ENCODE measurements at places on chromosomes 12 and 14. TPM values are rescaled to one million over a fixed set of nuclear protein-coding genes. Genes with fewer than 3 reads are reported as not detected.

DNM1L gene
- 86.1 TPM for total RNA-seq

RTL1 gene
- not detected for total RNA-seq

FAM90A1 gene
- not detected for total RNA-seq

- no peak overlapping the region for H3K4me3 ChIP-seq
- DNase-seq: no peak
- H3K36me3 ChIP-seq: no peaks in the 10 kb centered on the region
- no peaks in the 10 kb centered on the region for H3K27me3 ChIP-seq
Observed at GRCh38 chr14:55297611-55298499, 26.6 kb downstream of the FBXO34 start.

SMCO2 gene
- total RNA-seq: not detected

NANOG gene
- 0.35 TPM for total RNA-seq

DNA sequence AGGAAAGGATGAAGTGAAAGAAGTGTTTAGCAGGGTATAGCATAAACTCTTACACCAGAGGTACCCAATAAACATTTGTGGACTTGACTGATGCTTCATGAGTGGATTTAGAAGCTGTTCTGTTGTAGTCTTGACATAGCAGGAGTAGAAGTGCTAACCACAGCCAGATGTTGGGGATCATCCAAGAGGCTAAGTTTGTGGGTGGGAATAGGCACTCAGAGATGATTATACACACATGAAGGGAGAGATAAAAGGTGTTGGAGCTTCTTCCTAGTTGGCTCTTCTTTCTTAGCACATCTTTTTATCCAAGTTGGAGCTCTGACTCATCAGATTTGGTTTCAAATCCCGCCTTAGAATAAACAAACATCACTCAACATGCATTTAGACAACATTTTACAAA is 166.7 kb upstream of the E2F7 start:
- no peak overlapping the region for H3K4me3 ChIP-seq
- peaks cover 34% of the 10 kb centered on the region for H3K4me1 ChIP-seq
- no peaks in the 10 kb centered on the region for H3K27me3 ChIP-seq
- no peaks in the 10 kb centered on the region for H3K36me3 ChIP-seq

GRCh38 chr14:58789736-58790135 is 152.0 kb downstream of the DACT1 start:
- no peaks in the 10 kb centered on the region for H3K27me3 ChIP-seq
- no peak overlapping the region for H3K4me3 ChIP-seq
- H3K27ac ChIP-seq: no peak overlapping the region
- DNase-seq: no peak
- H3K4me1 ChIP-seq: no peaks in the 10 kb centered on the region

- H3K27ac ChIP-seq: no peak overlapping the region
- H3K27me3 ChIP-seq: no peaks in the 10 kb centered on the region
- H3K36me3 ChIP-seq: no peaks in the 10 kb centered on the region
- H3K4me3 ChIP-seq: no peak overlapping the region
Observed at GRCh38 chr14:72547999-72548398, 345.9 kb downstream of the DPF3 start.

- no peaks in the 10 kb centered on the region for H3K4me1 ChIP-seq
- no peak overlapping the region for H3K4me3 ChIP-seq
- H3K36me3 ChIP-seq: no peaks in the 10 kb centered on the region
- no peak for DNase-seq
Observed at GRCh38 chr12:127108360-127109215, 1158.4 kb upstream of the TMEM132C start.

DNA sequence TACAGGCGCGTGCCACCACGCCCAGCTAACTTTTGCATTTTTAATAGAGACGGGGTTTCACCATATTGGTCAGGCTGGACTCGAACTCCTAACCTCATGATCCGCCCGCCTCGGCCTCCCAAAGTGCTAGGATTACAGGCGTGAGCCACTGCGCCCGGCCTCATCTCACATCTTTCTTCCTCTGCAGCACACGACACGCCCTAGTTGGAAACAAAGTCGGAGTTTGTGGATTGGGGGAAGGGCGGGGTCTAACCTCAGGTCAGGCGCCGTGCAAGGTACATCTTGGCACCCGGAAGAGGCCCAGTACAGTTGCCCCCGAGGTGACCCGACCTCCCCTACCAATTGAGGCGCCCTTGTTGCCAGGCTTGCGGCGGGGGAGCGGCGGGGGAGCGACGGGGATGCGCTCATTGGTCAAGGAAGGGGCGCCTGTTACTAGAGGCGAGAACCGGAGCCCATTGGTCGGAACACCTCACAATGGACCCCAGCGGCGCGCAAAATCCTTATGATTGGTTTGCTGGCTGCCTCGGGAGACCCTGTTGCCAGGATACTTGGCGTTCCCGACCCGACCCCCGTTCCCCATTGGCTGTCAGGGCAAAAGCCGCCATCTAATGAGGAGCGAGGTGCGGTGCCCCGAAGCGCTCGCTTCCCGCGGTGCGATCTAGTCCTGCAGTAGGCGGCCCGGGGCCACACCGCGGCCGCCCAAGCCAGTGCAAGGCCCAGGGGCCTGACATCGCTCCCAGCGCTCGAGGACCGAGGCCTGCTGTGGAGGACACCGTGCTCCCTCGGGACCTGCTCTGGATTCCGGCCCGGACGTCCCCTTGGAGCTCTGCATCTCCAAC is at the start of gene REC8:
REC8 (plus strand) TSS at position 659 of the 839 bp plus-strand sequence. CDS start 473 bp downstream, outside the sequence.
- no peak within 1 kb of the TSS for H3K27ac ChIP-seq
- H3K4me3 ChIP-seq: peak within 1 kb of the TSS; percentile 69
- peaks cover 3% of the 10 kb centered on the region for H3K36me3 ChIP-seq
- no peaks in the 10 kb centered on the region for H3K4me1 ChIP-seq

- DNase-seq: no peak
- H3K36me3 ChIP-seq: no peaks in the 10 kb centered on the region
Observed at GRCh38 chr14:75373616-75374015, 54.2 kb upstream of the JDP2 start.

DNA sequence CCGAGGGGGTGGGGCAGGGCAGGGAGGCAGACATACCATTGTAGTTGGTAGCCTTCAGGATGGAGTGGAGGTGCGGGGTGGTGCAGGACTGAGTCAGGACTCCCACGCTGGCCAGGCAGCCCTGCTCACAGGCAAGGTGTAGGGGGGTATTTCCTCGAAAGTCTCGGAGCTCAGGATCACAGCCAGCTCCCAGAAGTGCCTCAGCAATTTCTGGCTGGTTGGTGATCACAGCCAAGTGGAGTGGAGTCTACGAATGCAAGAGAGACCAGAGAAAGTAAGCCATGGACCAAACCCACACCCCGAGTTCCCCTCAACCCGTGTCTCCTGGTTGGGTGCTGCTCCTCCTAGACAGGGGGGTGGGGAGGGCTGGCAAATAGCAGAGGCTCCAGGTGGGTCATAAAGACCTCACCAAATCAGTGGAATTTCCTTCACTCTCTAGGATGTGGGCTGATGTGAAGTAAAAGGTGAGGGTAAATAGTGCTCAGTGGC is 1.4 kb downstream of the NFKBIA start:
- H3K36me3 ChIP-seq: peaks cover 49% of the 10 kb centered on the region
- no peak for DNase-seq
- no peaks in the 10 kb centered on the region for H3K27me3 ChIP-seq
- H3K4me3 ChIP-seq: peak overlapping the region; percentile 88

CLEC1B gene
- not detected for total RNA-seq

GRCh38 chr12:66050610-66051009 is 79.9 kb downstream of the LLPH start:
- no peaks in the 10 kb centered on the region for H3K36me3 ChIP-seq
- no peak overlapping the region for H3K27ac ChIP-seq
- no peaks in the 10 kb centered on the region for H3K27me3 ChIP-seq
- no peaks in the 10 kb centered on the region for H3K4me1 ChIP-seq
